ENCODE measurements at places on chromosomes 6 and 20. TPM values are rescaled to one million over a fixed set of nuclear protein-coding genes. Genes with fewer than 3 reads are reported as not detected.

- H3K27ac ChIP-seq, result no peak overlapping the region
- H3K27me3 ChIP-seq, result peaks cover 46% of the 10 kb centered on the region
- no peak for DNase-seq
- H3K4me3 ChIP-seq, result no peak overlapping the region
- no peaks in the 10 kb centered on the region for H3K4me1 ChIP-seq
Observed at GRCh38 chr20:10014431-10014830, 20.4 kb upstream of the ANKEF1 start.

GRCh38 chr6:158465257-158465656 is 94.6 kb upstream of the TMEM181 start:
- no peaks in the 10 kb centered on the region for H3K36me3 ChIP-seq
- no peaks in the 10 kb centered on the region for H3K27me3 ChIP-seq
- H3K4me1 ChIP-seq, result peaks cover 15% of the 10 kb centered on the region
- H3K4me3 ChIP-seq, result no peak overlapping the region
- H3K27ac ChIP-seq, result no peak overlapping the region

DNA sequence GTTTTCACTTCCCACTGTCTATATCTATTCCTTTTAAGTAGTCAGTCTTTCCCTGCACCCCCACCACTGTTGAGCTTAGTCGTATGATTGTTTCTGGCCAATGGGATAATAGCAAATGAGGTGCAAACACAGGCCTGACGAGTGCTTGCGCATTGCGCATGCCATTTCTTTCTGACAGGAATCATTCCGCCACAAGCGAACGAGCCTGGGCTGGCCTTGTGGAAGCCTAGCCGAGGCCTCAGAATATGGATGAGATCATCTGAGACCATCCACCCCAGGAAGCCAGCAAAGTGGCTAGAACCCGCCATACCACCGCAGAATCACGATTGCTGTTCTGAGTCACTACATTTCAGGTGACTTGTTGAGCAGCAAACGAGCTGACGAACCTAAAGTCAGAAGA is 52.2 kb upstream of the PRL start:
- no peaks in the 10 kb centered on the region for H3K27me3 ChIP-seq
- DNase-seq, result no peak
- no peaks in the 10 kb centered on the region for H3K36me3 ChIP-seq
- H3K4me3 ChIP-seq, result no peak overlapping the region
- H3K4me1 ChIP-seq, result no peaks in the 10 kb centered on the region

DNA sequence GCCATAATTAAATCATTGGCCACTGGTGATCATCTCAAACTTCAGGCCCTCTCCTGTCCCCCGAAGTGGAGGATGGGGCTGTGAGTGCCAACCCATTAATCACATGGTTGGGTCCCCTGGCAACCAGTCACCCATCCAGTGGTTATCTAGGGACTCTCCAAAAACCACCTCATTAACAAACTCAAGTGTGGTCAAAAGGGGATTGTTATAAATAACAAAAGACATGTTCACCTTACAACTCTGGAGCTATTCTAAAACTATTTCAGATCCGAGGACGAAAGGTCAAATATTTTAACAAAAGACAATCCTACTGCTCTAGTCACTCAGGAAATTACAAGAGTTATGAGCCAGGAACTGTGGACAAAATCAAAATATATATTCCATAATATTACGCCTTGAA is 95.5 kb upstream of the PRND start:
- no peak overlapping the region for H3K27ac ChIP-seq
- H3K4me1 ChIP-seq, result no peaks in the 10 kb centered on the region
- H3K36me3 ChIP-seq, result no peaks in the 10 kb centered on the region
- no peak for DNase-seq

The PEDS1 gene
- 53.8 TPM for total RNA-seq

GRCh38 chr6:128848212-128848935 is 34.6 kb upstream of the LAMA2 start:
- no peaks in the 10 kb centered on the region for H3K27me3 ChIP-seq
- no peak overlapping the region for H3K4me3 ChIP-seq

The SMIM28 gene
- total RNA-seq, result not detected

GRCh38 chr20:48705240-48706115 is 122.3 kb downstream of the PREX1 start:
- no peaks in the 10 kb centered on the region for H3K4me1 ChIP-seq
- H3K27ac ChIP-seq, result no peak overlapping the region
- no peak for DNase-seq
- H3K27me3 ChIP-seq, result no peaks in the 10 kb centered on the region

GRCh38 chr6:18214003-18214402 is 50.3 kb downstream of the DEK start:
- H3K27me3 ChIP-seq, result no peaks in the 10 kb centered on the region
- H3K27ac ChIP-seq, result no peak overlapping the region
- peaks cover 15% of the 10 kb centered on the region for H3K4me1 ChIP-seq
- no peak for DNase-seq
- H3K36me3 ChIP-seq, result no peaks in the 10 kb centered on the region

GRCh38 chr6:63267046-63267445 is 52.7 kb downstream of the LGSN start:
- no peaks in the 10 kb centered on the region for H3K4me1 ChIP-seq
- H3K27ac ChIP-seq, result no peak overlapping the region
- H3K4me3 ChIP-seq, result no peak overlapping the region
- H3K36me3 ChIP-seq, result no peaks in the 10 kb centered on the region

The SGK2 gene
- 6.6 TPM for total RNA-seq

- H3K27me3 ChIP-seq, result no peaks in the 10 kb centered on the region
- no peak for DNase-seq
- H3K4me3 ChIP-seq, result no peak overlapping the region
- peaks cover 9% of the 10 kb centered on the region for H3K4me1 ChIP-seq
- H3K27ac ChIP-seq, result no peak overlapping the region
Observed at GRCh38 chr20:17542993-17543412, 11.8 kb upstream of the BFSP1 start.

DNA sequence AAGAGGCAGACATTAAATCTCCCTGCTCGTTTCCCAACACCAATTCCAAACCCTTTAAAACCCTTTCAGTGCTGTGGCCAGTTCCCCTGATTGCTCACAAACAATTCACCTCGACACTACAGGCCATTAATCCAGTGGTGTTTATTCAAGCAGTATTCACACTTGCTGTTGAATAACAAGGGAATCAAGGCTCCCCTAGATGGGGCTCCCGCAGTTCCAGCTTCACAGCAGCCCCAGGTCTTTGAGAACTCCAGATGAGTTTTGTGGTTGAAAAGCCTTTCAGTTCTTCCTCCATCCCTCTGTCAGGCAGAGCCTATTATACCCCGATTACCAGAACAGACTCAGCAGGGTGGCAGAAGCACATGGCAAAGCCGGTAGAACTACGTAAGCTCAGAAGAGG is 36.2 kb downstream of the JAG1 start:
- no peak for DNase-seq
- peak overlapping the region; percentile 53 for H3K27ac ChIP-seq
- H3K4me1 ChIP-seq, result peaks cover 7% of the 10 kb centered on the region
- H3K27me3 ChIP-seq, result no peaks in the 10 kb centered on the region
- H3K36me3 ChIP-seq, result peaks cover 57% of the 10 kb centered on the region

Measured in PC-3 (cell line).